Heart right ventricle (tissue), 16 donors: ENCODE measurements at places on chromosomes 1 and 21. TPM values are rescaled to one million over a fixed set of nuclear protein-coding genes. Genes with fewer than 3 reads are reported as not detected.

PIK3CD gene
- 3.4 TPM for total RNA-seq

- no peak for DNase-seq
Observed at GRCh38 chr1:207973898-207974568, 63.1 kb upstream of the CD34 start.

SMG5 gene
- 93.0 TPM for total RNA-seq

CREB3L4 gene
- 4.6 TPM for total RNA-seq

GRCh38 chr1:20381961-20382360 is 91.3 kb downstream of the VWA5B1 start:
- no peak for DNase-seq

FAM177B gene
- total RNA-seq: not detected

DNA sequence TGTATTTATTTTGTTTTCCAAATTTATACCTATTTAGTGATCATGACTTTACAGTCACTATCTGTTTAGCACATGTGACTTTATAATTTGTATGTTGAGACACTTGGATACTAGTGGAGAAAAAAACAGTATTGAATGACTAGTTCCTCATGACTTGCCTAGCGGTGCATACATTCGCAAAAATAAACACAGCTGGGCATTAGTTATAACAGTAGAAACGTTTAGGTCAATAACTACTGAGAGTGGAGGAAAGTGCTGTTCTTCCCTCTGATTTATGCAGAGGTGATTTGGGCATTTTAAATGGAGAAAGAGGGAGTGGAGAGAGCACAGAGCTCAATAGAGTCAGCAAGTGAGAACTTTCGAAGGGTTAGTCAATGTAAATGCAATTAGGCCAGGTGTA is 1679.0 kb upstream of the B3GALT2 start:
- DNase-seq: no peak

DNA sequence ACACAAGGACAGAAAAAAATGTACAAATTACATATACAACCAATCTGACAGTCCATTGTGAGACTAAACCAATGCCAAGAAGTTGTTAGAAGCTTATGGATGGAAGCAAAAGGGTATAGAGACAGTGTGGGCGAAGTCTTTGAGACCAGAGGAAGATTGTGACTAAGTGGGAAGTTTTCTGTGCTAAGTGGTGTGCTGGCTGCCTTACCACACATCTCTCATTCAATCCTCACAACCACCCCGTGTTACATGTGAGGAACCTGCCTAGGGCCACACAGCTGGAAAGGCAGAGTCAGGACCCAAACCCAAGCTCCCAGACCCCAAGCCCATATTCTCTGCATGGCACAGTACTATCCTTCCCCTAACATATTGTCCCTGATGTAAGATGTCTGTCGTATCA is 53.5 kb upstream of the DUSP10 start:
- DNase-seq: no peak

HAPLN2 gene
- total RNA-seq: 0.81 TPM

DNA sequence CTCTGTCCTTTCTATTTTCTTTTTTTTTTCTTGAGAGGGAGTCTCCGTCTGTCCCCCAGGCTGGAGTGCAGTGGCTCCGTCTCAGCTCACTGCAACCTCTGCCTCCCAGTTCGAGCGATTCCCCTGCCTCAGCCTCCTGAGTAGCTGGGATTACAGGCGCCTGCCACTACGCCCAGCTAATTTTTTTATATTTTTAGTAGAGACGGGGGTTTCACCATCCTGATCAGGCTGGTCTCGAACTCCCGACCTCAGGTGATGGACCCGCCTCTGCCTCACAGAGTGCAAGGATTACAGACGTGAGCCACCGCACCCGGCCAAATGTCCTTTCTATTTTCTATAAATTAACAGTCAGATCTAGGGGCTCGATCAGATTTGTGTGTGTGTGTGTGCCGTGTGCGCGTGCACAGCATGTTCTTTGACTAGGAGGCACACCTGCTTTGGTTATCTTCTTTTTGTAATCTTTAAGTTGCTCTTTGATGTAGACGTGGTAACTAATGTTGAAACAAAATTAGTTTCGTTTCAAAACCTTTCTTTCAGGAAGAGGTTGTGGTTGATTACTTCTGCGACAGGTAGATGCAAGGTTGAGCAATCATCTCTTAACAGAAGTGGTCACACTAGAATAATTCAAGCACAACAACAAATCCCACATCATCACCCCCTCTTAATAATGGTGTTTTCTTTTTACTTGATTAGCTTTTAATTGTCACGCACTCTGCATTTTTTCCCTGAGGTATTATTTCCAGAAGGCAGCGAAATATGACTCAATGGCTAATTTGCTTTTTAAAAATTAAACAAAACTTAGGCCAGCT is 779 bp upstream of the DEGS1 start:
- no peak for DNase-seq

DNA sequence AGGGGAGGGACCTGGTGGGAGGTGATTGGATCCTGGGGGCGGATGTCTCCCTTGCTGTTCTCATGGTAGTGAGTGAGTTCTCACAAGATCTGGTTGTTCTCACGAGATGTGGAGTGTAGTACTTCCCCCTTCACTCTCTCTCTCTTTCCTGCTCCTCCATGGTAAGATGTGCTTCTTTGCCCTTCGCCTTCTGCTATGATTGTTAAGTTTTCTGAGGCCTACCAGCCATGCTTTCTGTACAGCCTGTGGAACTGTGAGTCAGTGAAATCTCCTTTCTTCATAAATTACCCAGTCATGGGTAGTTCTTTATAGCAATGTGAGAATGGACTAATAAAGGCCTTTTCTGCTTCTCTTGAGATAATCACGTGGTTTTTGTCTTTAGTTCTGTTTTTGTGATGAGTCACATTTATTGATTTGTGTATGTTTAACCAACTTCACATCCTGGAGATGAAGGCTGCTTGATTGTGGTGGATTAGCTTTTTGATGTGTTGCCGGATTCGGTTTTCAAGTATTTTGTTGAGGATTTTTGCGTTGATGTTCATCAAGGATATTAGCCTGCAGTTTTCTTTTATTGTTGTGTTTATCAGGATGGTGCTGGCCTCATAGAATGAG is 45.5 kb downstream of the RABGAP1L start:
- no peak for DNase-seq

HAO2 gene
- total RNA-seq: not detected

DNA sequence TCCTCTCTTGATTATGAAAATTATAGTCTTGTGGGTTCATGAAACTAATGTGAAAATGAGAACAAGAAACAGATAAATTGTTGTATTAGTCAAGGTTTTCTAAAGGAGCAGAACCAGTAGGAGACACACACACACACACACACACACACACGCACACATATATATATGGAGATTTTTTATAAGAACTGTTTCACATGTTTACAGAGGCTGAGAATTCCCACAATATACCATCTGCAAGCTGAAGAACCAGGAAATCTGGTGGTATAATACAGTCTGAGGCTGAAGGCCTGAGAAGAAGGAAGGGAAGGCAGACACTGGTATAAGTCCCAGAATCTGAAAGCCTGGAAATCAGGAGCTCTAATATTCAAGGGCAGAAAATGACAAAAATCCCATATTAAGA is 70.9 kb upstream of the RGS18 start:
- no peak for DNase-seq

DNA sequence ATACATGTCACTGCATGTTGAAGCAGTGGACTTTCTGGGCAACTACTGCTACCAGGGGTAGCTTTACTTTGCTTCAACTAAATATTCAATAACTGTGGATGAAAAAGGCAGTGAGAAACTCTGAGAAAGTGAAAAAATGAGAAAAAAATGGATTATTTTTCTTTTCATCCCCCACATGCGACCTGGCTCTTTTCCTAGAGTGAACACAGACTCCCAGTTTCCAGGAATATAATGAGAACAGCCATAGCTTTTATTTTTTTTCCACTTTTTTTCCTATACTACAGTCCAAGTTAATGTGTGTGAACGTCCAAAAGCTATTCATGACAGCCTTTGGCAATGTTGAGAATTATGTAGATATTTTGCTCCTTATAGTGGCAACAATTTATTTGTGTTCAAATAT is 230.4 kb downstream of the DNM3 start:
- no peak for DNase-seq

- DNase-seq: no peak
Observed at GRCh38 chr1:233368106-233368788, 40.7 kb downstream of the MAP3K21 start.

DNA sequence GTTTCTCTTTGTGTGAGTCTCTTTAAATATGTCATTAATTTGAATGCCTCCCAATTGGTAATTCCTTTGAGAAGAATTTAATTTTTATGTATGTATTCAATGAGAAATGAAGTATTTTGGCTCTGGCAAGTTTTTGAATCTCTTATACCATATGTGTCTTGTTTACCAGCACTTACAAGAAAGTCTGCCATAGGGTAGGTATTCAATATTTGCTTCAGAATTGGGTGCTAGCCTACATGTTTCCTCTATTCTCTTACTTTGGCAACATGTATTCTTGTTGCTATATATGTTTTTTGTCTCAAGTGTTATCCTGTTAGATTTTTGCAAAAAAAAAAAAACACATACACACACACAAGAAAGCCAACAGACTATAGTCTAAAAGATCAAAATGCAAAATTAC is 350.5 kb upstream of the PRMT6 start:
- DNase-seq: no peak

DNA sequence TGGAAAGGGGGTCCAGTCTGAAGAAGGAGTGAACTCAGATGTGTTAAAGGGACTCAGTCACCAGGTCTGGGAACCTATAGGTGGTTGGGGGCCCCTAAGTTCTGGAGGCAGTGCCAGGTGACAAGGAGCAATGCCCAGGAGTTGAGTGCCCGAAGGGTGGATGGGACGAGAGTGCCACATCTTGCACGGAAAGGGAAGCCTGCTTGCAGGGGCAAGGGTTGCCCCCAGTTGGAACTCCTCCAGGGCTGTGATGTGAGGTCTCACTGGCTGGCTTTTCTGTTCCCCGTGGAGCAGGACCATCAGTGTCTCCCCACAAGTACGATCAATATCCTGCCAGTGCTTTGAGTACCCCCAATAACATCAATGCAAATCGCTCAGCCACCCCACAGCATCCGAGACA is 107.3 kb downstream of the TOMM20 start:
- no peak for DNase-seq

DNA sequence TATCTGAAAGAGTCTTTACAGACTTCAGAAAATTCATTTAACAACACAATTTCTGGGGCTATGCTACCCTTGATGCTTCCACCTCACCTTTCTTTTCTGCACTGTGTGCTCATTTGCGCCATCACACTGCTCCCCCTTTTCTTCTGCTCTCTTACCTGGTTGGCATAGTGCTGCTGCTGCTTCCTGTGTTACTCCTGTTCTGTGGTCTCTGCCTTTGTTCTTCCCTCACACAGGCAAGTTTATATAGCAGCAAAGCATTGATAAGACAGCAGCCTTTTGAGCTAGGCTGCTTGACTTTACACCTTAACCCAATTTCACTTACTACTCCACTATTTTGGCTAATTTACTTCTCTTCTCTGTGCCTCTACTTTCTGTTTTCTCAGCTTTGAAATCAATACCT is 18.3 kb downstream of the SGIP1 start:
- no peak for DNase-seq

GUCA2B gene
- total RNA-seq: not detected

- DNase-seq: no peak
Observed at GRCh38 chr1:207787776-207788175, 35.9 kb downstream of the CD46 start.

PIGV gene
- total RNA-seq: 5.4 TPM

DNA sequence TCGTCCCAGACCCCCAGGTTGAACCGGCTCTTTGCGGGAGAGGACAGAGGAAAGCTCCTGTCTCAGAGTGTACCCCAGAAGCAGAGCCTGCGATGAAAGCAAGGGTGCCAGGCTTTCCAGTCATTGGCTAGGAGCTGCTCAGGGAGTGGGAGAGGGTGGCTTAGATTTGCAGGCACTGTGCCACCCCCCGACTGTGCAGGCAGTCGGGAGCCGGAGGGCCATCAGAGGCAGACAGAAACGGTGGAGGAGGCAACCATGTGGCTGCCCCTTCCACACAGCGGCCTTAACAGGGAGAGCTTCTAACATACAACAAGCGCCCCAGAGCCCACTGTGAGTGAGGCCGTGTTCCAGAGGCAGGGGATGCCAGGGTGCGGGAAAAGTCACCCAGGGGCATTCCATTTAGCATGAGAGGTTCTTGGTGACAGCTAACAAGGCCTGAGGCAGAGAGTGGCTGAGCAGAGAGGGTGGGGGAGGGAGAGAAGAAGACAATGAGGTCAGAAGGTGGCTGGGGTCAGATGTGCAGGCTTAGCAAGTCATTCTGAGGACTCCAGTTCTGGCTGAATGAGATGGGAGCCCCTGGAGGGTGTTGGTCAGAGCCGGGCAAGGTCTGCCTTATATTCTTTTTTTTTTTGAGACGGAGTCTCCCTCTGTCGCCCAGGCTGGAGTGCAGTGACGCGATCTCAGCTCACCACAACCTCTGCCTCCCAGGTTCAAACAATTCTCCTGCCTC is 9.5 kb upstream of the C1orf167 start:
- no peak for DNase-seq

DNA sequence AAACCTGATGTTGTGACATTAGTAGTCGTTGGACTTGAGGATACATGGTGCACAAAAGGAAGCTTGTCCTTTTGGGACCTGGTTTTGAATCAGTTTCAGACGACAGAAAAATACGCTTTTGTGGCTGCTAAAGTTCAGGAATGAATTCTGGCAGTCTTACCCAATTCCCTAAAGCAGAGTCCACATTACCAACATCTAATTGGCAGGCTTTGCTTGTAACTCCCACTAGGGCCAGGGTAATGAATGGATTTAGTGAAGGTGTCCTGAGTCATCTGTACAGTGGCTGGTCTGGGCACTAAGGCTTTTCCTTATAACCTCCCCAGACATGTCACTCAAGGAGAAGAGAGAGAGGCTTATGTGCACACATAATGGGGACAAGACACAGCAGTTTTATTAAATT is 66.2 kb upstream of the RNPC3 start:
- DNase-seq: no peak

C21orf91 gene
- total RNA-seq: 11.7 TPM

DNA sequence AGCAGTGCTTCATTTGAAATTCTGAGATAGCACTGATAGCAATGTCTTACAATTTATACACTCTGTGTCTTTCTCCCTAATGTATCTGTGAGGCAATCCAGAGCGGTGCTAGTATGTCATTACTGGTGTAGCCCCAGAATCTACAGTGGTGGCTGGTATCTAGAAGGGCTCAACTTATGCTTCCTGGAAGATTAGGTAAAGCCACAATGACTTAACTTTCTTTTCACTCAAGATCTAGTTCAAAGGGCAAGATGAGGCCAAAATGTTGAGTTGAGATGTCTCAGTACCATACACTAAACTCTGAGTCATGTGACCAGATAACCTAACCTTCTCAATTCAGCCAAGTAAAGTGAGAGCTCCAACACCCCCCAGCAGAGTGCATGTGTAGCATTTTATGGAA is 77.5 kb downstream of the PAPPA2 start:
- no peak for DNase-seq

- peak; percentile 84 for DNase-seq
Observed at GRCh38 chr1:116168277-116169032, 57.3 kb downstream of the MAB21L3 start.

- no peak for DNase-seq
Observed at GRCh38 chr1:31324093-31324492, 27.3 kb downstream of the ZCCHC17 start.

- peak; percentile 60 for DNase-seq
Observed at GRCh38 chr1:109133815-109134214, 19.9 kb downstream of the ELAPOR1 start.

KLHDC8A gene
- 0.16 TPM for total RNA-seq

ST6GALNAC3 gene
- 3.4 TPM for total RNA-seq

SNX7 gene
- 14.8 TPM for total RNA-seq

OR2AK2 gene
- not detected for total RNA-seq
